H9 (cell line): ENCODE measurements at places on chromosomes 1 and 21. TPM values are rescaled to one million over a fixed set of nuclear protein-coding genes. Genes with fewer than 3 reads are reported as not detected.

GRCh38 chr21:34342476-34342875, 21.3 kb upstream of the KCNE2 start:
- H3K4me3 ChIP-seq: no peak overlapping the region
- no peaks in the 10 kb centered on the region for H3K4me1 ChIP-seq
- no peaks in the 10 kb centered on the region for H3K36me3 ChIP-seq
- no peak overlapping the region for H3K27ac ChIP-seq
- no peaks in the 10 kb centered on the region for H3K27me3 ChIP-seq
- no peak for DNase-seq

DNA sequence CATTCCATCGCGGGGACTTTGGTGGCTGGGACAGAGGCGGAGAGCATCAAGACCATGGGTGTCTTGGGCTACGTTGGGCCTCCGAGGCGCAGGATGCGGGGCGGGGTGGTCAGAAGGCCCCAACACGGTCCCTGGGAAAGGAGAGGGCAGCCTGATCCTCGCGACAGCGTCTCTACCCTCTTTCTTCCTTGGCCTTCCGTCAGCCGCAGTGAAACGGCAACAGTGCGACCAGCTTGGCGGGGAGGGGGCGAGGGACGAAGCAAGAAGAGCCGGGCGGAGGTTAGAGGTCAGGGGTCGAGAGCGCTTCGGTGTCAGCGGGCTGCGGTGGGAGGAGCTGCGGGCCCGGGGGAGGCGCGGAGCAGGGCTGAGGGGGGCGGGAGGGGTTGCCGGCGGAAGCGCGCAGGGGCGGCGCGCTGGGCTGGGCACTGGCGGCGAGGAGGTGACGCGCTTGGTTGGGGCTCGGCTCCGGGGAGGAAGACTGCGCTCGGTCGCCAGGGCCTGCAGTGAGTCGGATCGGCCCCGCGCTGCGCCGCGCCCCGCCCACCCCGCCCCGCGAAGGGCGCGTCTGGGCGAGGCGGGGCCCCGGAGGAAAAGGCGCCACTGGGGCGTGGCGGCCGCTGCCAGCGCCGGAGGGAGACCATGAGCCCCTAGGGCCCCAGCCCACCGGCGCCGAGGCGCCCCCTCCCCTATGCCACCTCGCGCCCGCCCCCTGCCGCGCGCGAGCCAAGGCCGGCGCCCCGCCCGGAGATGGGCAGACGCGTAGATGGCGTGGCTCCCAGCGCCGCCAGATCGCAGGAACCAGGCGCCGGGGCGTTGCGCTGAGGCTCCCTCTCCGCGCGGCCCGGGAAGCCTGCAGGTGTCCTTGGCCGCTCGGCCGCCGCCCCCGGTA, at the start of gene KCNC4:
Gene KCNC4, plus strand, starts transcription at position 600 of the 889 bp plus-strand sequence. CDS start 1,186 bp downstream, outside the sequence.
- DNase-seq: peak; percentile 93
- peaks cover 3% of the 10 kb centered on the region; the same call in 1 of the 2 replicates for H3K4me1 ChIP-seq
- peaks cover 9% of the 10 kb centered on the region; the same call in 1 of the 2 replicates for H3K27me3 ChIP-seq

DNA sequence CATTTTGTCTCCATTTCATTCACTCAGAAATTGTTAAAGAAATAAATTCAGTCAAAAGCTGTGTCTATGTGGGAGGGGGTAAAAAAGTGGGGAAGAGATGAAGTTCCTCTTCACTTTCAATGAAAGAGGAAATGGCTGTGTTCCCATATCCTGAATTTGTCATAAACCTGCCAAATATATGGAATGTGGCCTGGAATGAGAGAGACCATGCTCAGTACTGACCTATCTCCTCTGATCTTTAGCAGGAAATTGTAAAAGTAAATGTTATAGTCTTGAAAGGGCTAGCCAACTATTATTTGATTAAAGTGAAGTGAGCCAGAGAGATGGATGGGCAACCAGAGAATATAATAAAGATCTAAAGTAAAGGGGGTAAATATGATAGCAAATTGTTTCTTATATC, 130.3 kb upstream of the C21orf91 start:
- no peak overlapping the region for H3K27ac ChIP-seq
- no peak for DNase-seq
- H3K4me3 ChIP-seq: no peak overlapping the region
- peaks cover 8% of the 10 kb centered on the region for H3K36me3 ChIP-seq

- no peak overlapping the region for H3K4me3 ChIP-seq
- no peaks in the 10 kb centered on the region for H3K36me3 ChIP-seq
- no peak overlapping the region for H3K27ac ChIP-seq
- H3K4me1 ChIP-seq: 0 out of 2 replicates have a peak, but pooled peaks cover 4% of the 10 kb centered on the region
Observed at GRCh38 chr1:175844877-175845276, 101.5 kb upstream of the TNR start.

- H3K27me3 ChIP-seq: no peaks in the 10 kb centered on the region
- no peaks in the 10 kb centered on the region for H3K36me3 ChIP-seq
- H3K4me1 ChIP-seq: no peaks in the 10 kb centered on the region
- DNase-seq: no peak
Observed at GRCh38 chr1:19831441-19831840, 16.4 kb upstream of the RNF186 start.

GRCh38 chr21:33881689-33882440, 33.7 kb downstream of the ATP5PO start:
- no peak for DNase-seq
- no peaks in the 10 kb centered on the region for H3K27me3 ChIP-seq
- H3K36me3 ChIP-seq: no peaks in the 10 kb centered on the region
- no peaks in the 10 kb centered on the region; the same call in 1 of the 2 replicates for H3K4me1 ChIP-seq
- no peak overlapping the region for H3K4me3 ChIP-seq
- no peak overlapping the region for H3K27ac ChIP-seq

GRCh38 chr1:7902478-7903085, 38.1 kb downstream of the TNFRSF9 start:
- H3K27ac ChIP-seq: no peak overlapping the region
- no peaks in the 10 kb centered on the region for H3K27me3 ChIP-seq

DNA sequence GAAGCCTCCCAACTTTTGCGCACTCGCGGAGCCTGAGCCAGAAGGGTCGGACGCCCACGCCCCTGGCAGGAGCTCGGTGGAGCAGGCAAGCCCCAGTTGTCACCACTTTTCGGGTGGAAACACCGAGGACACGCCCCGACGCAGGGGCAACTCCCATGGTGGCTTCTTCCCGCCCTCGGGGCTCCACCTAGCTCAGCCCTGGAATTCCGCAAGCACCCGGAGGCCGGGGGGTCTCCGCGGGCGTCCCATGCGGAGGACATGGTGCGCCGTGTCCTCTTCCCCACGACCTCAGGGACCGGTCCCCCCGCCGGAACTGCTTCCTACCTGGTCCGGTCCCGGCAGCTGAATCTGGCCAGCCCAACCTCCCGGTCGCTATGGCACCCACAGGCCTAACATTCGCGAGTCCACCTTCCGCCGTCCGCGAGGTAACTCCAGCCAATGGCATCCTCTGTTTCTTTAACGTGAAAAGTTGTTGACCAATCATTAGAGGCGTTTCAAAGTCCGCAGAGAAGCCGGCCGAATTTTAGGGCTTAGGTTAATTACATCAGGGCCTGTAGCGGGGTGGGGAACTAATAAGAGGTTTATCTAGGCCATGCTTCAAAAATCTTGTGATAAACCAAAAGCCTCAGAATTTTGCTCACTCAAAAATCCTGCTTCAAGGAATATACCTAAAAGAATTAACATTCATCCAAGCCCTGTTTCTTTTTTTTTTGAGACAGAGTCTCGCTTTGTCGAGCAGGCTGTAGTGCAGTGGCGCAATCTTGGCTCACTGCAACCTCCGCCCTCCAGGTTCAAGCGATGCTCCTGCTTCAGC, at the start of gene STPG1:
Gene STPG1, minus strand, starts transcription at position 433 of the 814 bp plus-strand sequence. CDS start 12,394 bp downstream, outside the sequence.
- peak; percentile 90 for DNase-seq
- peak within 1 kb of the TSS; percentile 93 for H3K4me3 ChIP-seq
- H3K27me3 ChIP-seq: no peaks in the 10 kb centered on the region
- H3K36me3 ChIP-seq: 0 out of 2 replicates have a peak, but pooled peaks cover 5% of the 10 kb centered on the region
- no peaks in the 10 kb centered on the region for H3K4me1 ChIP-seq
- H3K27ac ChIP-seq: no peak within 1 kb of the TSS

- no peaks in the 10 kb centered on the region for H3K4me1 ChIP-seq
- H3K4me3 ChIP-seq: no peak overlapping the region
- no peak overlapping the region for H3K27ac ChIP-seq
- no peaks in the 10 kb centered on the region for H3K27me3 ChIP-seq
Observed at GRCh38 chr1:38672692-38673091, 186.9 kb downstream of the RRAGC start.

The KLHDC7A gene
- total RNA-seq: 11.4 and 11.6 TPM in 2 replicates

The PTTG1IP gene
- 107 and 112 TPM in 2 replicates for total RNA-seq

The ANGPTL3 gene
- not detected in 2 replicates for total RNA-seq
